ENCODE measurements at places on chromosomes 4 and X.

DNA sequence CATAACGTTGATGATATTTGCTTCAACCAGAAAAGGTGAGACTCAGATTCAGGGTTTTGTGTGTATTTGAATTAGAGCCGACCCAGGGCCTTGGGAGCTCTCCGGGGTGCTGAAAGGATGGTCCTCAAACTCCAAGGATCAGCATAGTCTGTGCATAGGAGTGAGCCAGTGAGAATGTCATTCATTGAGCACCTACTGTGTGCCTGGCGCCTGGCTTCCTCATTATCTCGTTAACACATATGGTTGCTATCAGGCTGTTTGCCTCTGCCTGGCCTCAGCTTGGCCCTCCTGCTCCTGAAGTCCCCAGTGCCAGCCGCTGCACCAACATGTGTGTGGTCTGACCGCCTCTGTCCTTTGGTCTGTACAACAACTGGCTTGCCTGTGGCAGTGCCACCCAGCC, 25.1 kb upstream of the JAKMIP1 start:
- DNase-seq, result no peak

GRCh38 chr4:48065587-48066052, 49.0 kb downstream of the NIPAL1 start:
- no peak for DNase-seq

DNA sequence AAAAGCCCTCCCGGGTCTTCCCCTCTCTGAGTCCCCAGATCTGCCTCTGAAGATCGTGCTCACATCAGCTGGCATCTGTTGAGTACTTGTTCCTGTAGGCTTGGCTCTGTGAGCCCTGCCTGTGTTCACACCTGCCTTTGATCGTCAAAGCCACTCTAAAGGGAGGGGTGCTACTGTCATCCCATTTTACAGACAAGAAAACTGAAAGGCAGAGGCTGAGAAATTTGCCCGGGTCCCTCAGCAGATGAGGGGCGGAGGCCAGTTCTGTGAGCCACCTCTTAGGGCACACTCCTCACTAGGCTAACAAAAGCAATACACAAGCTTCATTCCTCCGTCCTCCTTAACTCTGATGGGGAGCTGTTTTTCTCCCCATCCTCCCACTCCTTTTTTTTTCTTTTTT, 655 bp downstream of the CYTL1 start:
- DNase-seq, result no peak

- no peak for DNase-seq
Observed at GRCh38 chr4:105807496-105807895, 87.8 kb upstream of the NPNT start.

GRCh38 chr4:71857713-71858451, 74.0 kb upstream of the GC start:
- DNase-seq, result no peak

GRCh38 chr4:140061194-140061593, 92.8 kb downstream of the MAML3 start:
- DNase-seq, result no peak

DNA sequence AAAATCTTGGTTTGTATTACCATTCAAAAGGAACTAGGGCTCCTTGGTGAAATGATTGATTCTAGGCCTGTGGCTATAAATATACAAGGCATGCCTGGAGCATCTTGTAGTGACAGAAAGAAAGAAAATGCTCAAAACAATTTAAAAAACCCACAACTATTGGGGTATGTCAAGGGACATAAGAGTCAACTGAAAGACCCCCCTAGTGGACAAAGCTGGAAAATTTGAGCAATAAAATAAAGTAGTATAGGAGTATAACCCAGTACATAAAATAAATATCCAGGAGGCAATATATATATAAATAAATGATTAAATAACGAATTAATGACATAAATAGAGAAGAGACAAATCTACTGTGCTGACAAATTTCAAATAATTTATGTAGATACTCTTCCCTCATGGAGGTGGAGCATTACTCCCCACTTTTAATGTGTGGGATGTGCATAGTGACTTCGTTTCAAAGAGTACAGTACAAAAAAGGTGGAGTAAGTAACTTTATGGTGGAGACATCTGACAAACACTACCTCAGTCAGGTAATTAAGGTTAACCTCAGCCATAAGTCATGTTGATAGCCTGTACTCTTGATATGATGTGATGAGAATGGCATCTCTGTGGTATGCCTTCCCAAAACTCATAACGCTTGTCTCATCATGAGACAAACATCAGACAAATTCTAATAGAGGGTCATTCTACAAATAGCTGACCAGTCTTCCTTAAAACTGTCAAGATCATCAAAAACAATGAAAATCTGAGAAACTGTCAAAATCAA, 185.0 kb upstream of the GLRA2 start:
- DNase-seq, result no peak

DNA sequence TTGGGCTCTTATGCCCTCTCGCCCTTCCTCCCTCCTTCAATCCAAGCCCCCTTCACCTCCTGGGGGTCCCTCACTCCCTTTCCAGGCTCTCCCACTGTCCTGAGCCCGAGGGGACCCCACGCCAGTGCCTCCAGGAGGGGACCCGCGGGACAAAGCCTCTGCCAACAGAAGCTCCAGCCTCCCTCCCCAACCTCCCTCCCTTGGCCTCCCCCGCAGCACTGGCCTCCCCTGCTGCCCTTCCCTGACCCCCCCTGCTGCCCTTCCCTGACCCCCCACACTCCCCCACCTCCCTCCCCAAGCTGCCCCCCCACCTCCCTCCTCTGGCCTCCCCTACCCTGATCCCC, 71.0 kb upstream of the MXD4 start:
- DNase-seq, result no peak

- DNase-seq, result no peak
Observed at GRCh38 chr4:24764345-24764744, 31.0 kb upstream of the SOD3 start.

DNA sequence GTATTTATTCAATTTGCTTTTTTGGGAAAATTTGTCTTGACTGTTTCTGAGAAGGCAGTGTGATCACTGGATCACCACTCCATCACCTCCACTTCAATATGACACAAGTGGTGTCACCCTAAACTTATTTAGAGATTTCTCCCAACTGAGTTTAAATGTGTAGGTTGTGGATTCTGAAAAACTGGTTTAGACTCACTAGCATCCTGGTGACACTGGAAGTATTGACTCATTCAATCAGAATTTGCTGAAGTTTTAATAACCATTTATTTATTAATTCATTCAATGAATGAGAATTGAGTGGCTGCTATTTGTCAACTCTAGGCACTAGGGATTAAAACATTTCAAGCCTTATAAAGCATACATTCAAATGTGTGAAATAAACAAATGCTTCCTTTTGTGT, 819.1 kb upstream of the EPHA5 start:
- DNase-seq, result no peak

DNA sequence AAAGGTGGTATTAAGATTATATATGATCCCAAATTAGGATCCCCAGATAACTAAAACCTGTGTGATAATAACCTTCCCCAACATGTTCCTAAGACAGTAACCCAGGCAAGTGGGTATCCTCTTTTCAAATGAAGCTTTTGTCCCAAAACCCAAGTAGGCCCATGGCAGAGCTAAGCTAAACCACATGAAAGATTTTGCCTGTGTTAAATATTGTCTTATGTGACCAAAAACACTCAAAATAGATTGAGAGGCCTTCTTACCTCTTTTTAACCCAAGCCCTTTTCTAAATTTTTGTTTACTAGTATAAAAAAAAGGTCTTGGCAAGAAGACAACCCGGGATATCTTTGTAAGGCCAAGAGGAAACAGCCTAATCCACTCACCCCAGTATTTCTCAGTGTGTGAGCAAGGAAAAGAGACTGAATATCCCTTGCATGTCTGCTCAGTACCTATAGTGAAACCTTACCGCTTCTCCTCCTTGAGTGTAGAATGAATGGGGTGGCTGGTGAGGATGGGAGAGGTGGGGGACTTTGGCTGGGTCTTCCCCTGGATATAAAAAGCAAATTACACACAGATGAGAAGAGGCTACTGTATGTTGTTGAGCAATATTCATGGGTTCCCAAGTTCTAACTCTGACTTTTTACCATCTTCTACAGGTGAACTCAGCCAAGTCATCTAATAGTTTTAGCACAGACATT, 188.8 kb upstream of the BMP3 start:
- no peak for DNase-seq

DNA sequence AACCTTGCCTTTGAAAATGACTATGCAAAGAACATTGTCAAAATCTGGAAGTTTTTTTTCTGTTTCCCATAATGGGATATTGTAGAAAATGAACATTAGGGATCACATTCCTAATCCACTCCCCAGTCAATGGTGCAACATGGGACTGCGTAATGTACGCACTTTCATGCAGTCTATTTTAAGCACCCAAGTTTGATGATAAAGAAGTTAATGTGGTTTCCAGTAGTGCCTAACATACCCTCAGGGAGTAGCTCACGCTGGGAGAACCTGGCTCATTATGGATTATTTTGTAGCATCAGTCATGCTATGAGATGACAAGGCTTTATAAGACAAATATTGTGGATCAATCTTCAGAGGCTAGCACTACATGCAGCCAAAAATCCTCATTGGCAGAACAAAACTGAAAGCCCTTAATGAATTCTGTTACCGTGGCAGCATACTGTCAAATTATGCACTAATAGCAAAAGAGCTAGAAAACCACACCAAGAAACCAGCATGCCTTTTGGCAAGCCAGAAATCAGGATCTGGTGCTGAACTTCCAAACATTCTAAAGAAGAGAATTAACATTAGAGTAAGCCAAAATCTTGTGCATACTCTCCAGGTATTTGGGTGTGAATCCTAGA, 1392.8 kb upstream of the TENM3 start:
- no peak for DNase-seq

All from left ventricle myocardium inferior (tissue), 1 donor.